Transverse colon (tissue), 4 donors: ENCODE measurements at places on chromosomes 16 and 17. TPM values are rescaled to one million over a fixed set of nuclear protein-coding genes. Genes with fewer than 3 reads are reported as not detected.

The NPW gene
- 0.41 TPM for total RNA-seq

The SSTR5 gene
- total RNA-seq = not detected

The CES3 gene
- total RNA-seq = 255 TPM

The ACAP1 gene
- total RNA-seq = 10.7 TPM

The KRT20 gene
- 743 TPM for total RNA-seq

- peak within 1 kb of the TSS; percentile 98 for H3K27ac ChIP-seq
- H3K27me3 ChIP-seq = no peaks in the 10 kb centered on the region
- H3K36me3 ChIP-seq = no peaks in the 10 kb centered on the region
- peak; percentile 93 for DNase-seq
These were observed at the start of gene FBXO31 for GRCh38 chr16:87383505-87384161. Gene FBXO31 (minus strand): TSS chr16:87383776. CDS start chr16:87383744, 32 bp downstream.

- H3K4me1 ChIP-seq = peaks cover 31% of the 10 kb centered on the region
- no peaks in the 10 kb centered on the region for H3K27me3 ChIP-seq
- H3K4me3 ChIP-seq = no peak overlapping the region
- DNase-seq = no peak
- peak overlapping the region; percentile 93 for H3K27ac ChIP-seq
- no peaks in the 10 kb centered on the region for H3K36me3 ChIP-seq
These were observed 32.5 kb downstream of the NMT1 start for GRCh38 chr17:45093444-45094110.

DNA sequence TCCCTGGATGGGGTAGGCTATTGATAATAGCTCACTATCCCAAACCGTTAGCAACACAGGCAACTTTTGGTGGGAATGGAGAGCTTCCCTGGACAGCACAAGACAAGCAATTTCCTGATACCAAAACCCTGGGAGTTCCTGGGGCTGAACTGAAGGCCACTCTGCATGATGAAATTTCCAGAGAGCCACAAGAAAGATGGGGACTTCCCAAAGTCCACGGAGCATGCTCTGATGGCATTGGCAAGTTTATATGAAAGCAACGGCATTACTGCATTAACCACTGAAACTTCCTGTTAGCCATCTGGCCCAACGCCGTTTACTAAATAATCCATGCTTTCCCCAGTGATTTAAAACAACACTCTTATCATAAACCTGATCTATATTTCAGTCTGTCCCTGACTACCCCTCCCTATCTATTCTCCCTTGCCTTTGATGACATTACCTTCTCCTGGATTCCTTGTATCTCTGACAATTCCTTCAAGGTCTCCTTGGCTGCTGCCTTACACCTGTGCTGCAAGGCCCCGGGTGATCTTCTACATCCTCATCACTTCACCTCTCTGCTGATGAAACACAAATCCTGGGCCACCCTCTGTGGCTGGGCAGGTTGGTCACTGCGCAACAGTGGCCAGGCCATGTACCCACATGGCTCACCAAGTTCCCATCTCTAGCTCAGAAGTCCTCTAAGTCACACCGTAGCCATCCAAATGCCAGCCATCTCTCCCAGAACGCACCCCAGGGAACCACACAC, 108.5 kb upstream of the RCVRN start:
- H3K27me3 ChIP-seq = no peaks in the 10 kb centered on the region
- H3K27ac ChIP-seq = peak overlapping the region; percentile 14
- DNase-seq = peak; percentile 30

- H3K4me1 ChIP-seq = no peaks in the 10 kb centered on the region
- no peak overlapping the region for H3K27ac ChIP-seq
- no peaks in the 10 kb centered on the region for H3K27me3 ChIP-seq
These were observed 182.3 kb downstream of the TMEM132E start for GRCh38 chr17:34761646-34762045.

GRCh38 chr17:46123607-46124006, 69.6 kb downstream of the KANSL1 start:
- no peaks in the 10 kb centered on the region for H3K27me3 ChIP-seq
- H3K4me1 ChIP-seq = peaks cover 9% of the 10 kb centered on the region
- no peak overlapping the region for H3K27ac ChIP-seq

DNA sequence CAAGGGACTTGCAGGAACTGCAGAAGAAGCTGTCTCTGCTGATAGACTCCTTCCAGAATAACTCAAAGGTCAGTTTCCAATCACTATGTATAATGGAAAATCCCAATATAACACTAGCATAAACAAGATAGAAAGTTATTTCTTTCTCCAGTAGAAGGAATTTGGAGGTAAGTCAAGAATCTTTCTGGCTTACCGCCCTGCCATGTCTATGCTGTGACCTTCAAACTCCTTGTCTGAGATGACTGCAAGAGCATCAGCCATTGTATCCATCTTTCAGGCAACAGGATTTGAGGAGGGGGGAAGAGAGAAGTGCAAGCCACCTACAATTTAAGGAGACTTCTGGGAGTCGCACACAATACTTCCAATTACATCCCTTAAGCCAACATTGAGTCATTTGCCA, 2.7 kb downstream of the LDAF1 start:
- peaks cover 41% of the 10 kb centered on the region for H3K4me1 ChIP-seq
- H3K4me3 ChIP-seq = no peak overlapping the region
- H3K27me3 ChIP-seq = no peaks in the 10 kb centered on the region

GRCh38 chr17:77449373-77449907, 308.7 kb downstream of the SEC14L1 start:
- H3K36me3 ChIP-seq = no peaks in the 10 kb centered on the region
- peaks cover 79% of the 10 kb centered on the region for H3K4me1 ChIP-seq
- H3K27me3 ChIP-seq = no peaks in the 10 kb centered on the region
- peak overlapping the region; percentile 96 for H3K27ac ChIP-seq
- no peak overlapping the region for H3K4me3 ChIP-seq

GRCh38 chr16:51766739-51767138, 615.7 kb upstream of the SALL1 start:
- no peak overlapping the region for H3K4me3 ChIP-seq
- no peak for DNase-seq

DNA sequence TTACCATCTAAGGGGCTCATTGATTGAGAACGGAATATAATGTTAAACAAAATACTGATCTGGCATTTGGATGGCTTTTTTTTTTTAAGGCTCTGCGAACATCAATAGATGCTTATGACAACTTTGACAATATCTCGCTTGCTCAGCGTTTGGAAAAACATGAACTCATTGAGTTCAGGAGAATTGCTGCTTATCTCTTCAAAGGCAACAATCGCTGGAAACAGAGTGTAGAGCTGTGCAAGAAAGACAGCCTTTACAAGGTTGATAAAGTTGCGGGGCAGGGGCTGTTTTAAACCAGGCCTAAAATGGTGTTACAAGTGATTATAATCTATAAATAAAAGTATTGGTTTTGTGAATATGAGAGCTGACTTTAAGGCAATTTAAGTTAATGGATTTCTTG, 22.3 kb downstream of the PTRH2 start:
- H3K27me3 ChIP-seq = no peaks in the 10 kb centered on the region
- peaks cover 68% of the 10 kb centered on the region for H3K36me3 ChIP-seq
- DNase-seq = no peak
- H3K4me1 ChIP-seq = no peaks in the 10 kb centered on the region
- no peak overlapping the region for H3K27ac ChIP-seq

DNA sequence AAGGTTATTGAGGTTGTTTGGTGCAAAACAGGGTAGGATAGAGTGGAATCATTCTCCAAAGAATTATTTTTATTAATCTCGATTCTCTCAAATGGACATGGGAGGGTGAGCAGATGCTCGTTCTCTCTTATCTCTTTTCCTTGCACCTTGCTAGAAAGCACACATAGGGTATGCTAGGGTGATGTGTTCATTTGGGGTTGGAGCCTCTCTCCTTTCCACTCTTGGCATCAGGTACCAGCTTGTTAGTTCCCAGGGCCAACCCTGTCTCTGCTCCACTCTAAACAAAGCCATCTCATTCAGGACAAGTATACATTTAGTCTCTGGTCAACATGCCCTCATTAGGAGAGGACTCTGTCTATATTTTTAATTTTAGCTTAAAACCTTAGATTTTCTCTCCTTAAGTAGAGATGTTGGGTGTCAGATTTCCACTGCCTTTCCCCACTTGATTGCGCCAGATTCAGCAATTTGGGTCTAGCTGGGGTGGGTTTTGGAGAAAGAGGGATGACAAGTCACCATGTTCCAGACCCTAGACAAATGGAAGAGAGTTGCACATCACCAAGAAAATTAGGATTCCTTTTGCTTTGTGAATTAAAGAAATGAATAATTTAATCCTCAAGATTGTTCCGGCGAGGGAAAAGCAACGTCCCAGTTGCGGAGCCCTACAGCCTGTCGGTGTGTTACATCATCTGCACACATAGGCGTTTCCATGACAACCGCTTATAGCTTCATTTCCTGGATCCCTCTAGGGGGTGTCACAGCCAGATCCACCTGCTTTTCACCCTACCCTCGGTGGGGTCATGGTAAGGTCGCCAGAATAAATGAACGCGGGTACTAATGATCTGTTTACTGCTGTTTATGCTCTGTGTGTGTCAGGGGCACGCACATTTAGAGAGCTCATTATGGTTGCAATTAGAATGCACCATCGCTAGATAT, 41.6 kb downstream of the SNX11 start:
- no peak overlapping the region for H3K4me3 ChIP-seq
- peaks cover 62% of the 10 kb centered on the region for H3K27me3 ChIP-seq
- no peaks in the 10 kb centered on the region for H3K4me1 ChIP-seq
- H3K27ac ChIP-seq = no peak overlapping the region
- H3K36me3 ChIP-seq = no peaks in the 10 kb centered on the region

GRCh38 chr17:73551144-73551543, 93.1 kb downstream of the SDK2 start:
- peaks cover 4% of the 10 kb centered on the region for H3K27me3 ChIP-seq
- H3K4me1 ChIP-seq = no peaks in the 10 kb centered on the region
- no peak overlapping the region for H3K27ac ChIP-seq
- no peak for DNase-seq

- DNase-seq = no peak
- no peaks in the 10 kb centered on the region for H3K4me1 ChIP-seq
- no peaks in the 10 kb centered on the region for H3K36me3 ChIP-seq
These were observed 26.8 kb downstream of the COG4 start for GRCh38 chr16:70496513-70496912.

GRCh38 chr16:53707671-53708070, 3.7 kb downstream of the FTO start:
- H3K4me1 ChIP-seq = no peaks in the 10 kb centered on the region
- H3K36me3 ChIP-seq = no peaks in the 10 kb centered on the region
- no peak overlapping the region for H3K27ac ChIP-seq
- no peak for DNase-seq
- H3K4me3 ChIP-seq = no peak overlapping the region
- no peaks in the 10 kb centered on the region for H3K27me3 ChIP-seq

GRCh38 chr16:75745242-75745641, 19.0 kb upstream of the CPHXL start:
- H3K27me3 ChIP-seq = no peaks in the 10 kb centered on the region
- no peak for DNase-seq
- H3K27ac ChIP-seq = no peak overlapping the region
- no peaks in the 10 kb centered on the region for H3K36me3 ChIP-seq
